Activated naive CD4-positive, alpha-beta T cell treated with anti-CD3 and anti-CD28 coated beads, Interleukin-2, amount 10 ng/mL, durations not matched to agents 7 days and 5 days (primary cell): ENCODE measurements at places on chromosomes 2 and 18.

DNA sequence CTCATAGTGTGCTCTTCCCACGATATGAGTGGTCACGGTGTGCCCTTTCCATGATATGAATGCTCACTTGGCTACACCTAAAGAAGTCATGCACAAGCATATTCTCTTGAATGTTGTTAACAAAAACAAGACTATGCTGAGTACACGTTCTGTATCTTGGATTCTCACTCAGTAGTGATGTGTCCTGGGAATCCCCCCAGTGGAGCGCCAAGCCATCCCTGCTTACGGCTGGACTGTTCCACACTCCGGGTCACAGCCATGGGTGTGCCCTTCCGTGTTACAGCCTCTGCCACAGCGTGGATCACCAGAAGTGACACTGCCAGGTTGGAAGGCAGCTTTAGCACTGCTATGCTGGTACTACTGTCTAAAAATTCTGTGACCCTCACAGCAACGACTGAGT lies 59.1 kb downstream of the TPO start:
- DNase-seq = no peak
- no peaks in the 10 kb centered on the region for H3K36me3 ChIP-seq
- no peak overlapping the region for H3K4me3 ChIP-seq
- no peaks in the 10 kb centered on the region for H3K4me1 ChIP-seq
- no peaks in the 10 kb centered on the region for H3K27me3 ChIP-seq
- H3K27ac ChIP-seq = no peak overlapping the region

- H3K27ac ChIP-seq = no peak overlapping the region
- no peak for DNase-seq
- H3K36me3 ChIP-seq = no peaks in the 10 kb centered on the region
- H3K4me1 ChIP-seq = no peaks in the 10 kb centered on the region
- no peak overlapping the region for H3K4me3 ChIP-seq
These were observed 87.7 kb downstream of the BCL11A start for GRCh38 chr2:60465736-60466135.

DNA sequence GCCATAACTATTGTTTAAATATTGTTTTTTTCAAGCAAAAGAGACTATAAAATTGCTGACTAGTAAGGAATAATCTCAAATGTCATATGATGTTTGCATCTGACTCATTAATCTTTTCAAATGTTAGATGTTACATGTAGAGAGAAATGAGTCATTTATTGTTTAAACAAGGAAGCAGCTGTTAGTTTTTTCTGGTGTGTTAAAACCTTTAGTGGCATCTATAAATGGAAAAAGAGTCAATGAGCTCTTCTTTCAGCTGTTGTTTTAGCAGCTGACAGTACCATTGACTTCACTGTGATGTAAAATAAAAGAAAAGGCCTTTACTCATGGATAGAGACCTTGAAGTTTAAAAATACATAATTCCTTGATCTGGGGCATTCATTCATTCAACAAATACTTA lies 1.8 kb upstream of the KLHL41 start:
- H3K4me3 ChIP-seq = no peak overlapping the region
- H3K27ac ChIP-seq = no peak overlapping the region
- no peaks in the 10 kb centered on the region for H3K4me1 ChIP-seq

DNA sequence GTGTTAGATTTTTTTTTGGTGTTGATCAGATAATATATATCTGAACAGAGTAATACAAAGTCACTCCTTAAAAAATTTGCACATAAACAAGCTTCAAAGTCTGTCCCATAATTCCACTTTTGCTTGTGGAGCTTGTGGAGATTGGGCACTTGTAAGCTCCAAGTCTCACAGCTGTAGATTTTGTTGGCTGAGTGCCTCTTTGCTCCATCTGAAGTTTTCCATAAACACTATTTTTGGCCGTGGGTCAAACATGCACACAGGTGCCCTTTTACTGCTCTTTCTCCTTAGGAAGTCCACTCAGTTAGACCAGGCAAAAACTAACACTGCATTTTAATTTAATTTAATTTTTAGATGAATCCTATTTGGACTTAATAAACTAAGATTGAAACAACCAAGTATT lies 3.6 kb upstream of the KCNJ13 start:
- H3K27me3 ChIP-seq = no peaks in the 10 kb centered on the region
- peaks cover 18% of the 10 kb centered on the region for H3K36me3 ChIP-seq
- no peak overlapping the region for H3K27ac ChIP-seq

DNA sequence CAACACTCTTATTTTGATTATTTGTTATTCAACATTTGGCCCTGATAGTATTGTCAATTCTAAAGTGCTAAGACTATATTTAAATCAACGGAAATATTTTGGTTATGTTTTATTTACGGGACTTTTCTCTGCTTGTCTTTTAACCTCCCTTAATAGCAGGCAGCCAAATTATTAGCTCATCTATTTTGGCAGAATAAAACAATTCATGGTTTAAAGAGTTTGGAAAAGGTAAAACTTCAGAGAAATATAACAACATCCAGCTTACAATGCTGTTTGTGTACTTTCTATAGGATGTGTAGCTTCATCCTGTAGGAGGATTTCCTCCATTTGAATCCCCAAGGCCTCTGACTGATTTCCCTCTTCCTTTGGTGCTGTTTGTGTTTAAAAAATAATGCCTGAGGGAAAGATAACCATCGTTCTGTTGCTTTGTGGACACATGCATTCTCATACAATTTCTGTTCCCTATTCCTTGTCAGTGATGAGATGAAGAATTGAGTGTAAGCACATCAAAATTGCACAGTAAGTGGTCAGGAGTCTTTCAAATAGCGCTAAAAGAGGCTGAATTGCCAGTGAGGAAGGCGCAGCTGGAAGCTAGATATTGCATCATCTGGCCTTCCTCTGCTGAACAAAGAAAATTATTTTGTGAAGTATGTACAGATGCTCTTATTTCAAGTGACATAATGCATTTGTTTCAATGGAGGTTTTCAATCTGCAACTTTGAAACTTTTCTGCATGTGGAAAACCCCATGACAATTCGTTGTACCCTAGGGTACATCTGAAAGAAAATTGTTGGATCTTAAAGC lies 80.3 kb downstream of the CD28 start:
- H3K27me3 ChIP-seq = no peaks in the 10 kb centered on the region
- no peaks in the 10 kb centered on the region for H3K36me3 ChIP-seq
- H3K27ac ChIP-seq = no peak overlapping the region
- DNase-seq = no peak
- peaks cover 25% of the 10 kb centered on the region for H3K4me1 ChIP-seq

DNA sequence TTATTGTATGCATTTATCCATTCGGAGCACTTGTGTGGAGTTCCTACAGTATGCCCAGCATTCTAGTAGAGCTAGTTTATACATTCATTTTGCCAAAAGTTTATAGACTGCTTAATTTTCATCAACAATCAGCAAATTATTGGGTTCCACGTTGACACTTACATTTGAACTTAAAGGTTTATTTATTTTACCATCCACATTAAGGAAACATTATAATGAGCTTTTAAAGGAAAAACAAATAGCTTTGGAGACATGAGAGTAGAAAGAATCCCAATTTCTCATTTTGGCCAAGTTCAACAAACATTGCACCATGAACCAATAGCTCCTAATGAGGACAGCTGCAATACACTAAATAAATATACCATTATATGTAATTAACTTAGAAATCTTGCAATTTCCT lies 501.2 kb upstream of the SMIM21 start:
- H3K36me3 ChIP-seq = no peaks in the 10 kb centered on the region
- no peak overlapping the region for H3K27ac ChIP-seq
- DNase-seq = no peak
- H3K4me1 ChIP-seq = no peaks in the 10 kb centered on the region

- no peak overlapping the region for H3K27ac ChIP-seq
- H3K27me3 ChIP-seq = peaks cover 26% of the 10 kb centered on the region
- no peaks in the 10 kb centered on the region for H3K36me3 ChIP-seq
- no peaks in the 10 kb centered on the region for H3K4me1 ChIP-seq
- DNase-seq = no peak
- no peak overlapping the region for H3K4me3 ChIP-seq
These were observed 198.8 kb downstream of the NDUFA10 start for GRCh38 chr2:239826376-239826775.

DNA sequence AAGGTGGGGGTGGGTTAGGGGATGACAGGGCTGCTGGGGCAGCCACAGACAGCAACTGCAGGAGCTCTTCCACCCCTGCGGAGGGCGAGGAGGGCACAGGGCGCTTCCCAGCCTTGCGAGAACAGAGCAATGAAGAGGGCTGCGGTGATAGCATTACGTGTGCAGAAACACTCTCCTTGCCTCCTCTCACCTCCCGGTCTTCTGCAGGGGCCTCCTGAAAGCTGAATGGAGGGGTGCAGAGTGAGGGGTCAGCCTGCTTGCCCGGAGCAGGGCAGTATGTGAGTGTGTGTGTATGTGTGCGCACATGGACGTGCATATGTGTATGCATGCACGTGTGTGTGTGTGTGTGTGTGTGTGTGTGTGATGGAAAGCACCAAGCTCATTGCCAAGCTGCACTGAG lies 29.5 kb upstream of the IL1R2 start:
- H3K27me3 ChIP-seq = peaks cover 8% of the 10 kb centered on the region
- DNase-seq = no peak
- H3K4me1 ChIP-seq = peaks cover 2% of the 10 kb centered on the region
- no peak overlapping the region for H3K27ac ChIP-seq
- no peak overlapping the region for H3K4me3 ChIP-seq
